H1 (cell line): ENCODE measurements at places on chromosomes 1 and 21. TPM values are rescaled to one million over a fixed set of nuclear protein-coding genes. Genes with fewer than 3 reads are reported as not detected.

DNA sequence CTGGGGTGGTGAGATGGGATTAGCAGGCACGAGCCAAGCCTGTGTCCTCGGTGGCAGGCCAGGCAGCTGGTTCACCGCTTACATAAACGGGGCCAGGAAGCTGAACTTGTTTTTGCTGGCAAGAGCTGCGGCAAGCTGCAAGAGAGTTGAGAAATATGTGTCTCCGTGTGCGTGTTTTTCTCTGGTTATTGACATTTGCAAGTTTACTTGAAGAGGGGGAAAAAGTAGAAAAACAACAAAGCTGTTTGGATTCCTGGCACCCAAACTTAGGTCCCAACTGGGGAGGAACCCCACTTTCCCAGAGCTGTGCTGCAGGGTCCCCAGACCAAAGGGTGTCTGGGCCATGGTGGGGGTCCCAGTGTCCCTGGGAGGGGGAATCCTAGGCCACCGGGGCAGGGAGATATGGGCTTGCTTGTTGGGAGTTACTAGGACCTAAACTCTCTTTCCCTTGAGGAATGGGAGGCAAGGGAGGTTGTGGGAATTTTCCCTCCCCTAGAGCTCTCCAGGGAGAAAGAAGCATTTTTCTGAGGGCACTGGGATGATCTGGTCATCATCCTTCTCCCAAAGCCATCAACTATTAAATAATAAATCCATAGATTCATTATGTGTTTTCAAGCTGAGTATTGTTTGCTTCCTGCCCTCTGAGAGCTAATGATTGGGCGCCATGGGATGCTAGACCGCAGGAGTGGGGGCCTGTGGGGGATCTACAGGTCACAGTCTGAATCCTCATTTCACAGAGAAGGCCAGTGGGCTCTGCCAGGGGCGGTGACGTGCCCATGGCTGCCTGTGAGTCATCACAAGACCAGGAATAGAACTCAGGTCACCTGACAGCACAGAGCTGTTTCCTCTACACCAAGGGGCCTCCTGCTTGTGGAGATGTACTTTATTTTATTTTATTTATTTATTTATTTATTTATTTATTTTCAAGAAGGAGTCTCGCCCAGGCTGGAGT is 14.8 kb downstream of the IL6R start:
- H3K4me1 ChIP-seq, result no peaks in the 10 kb centered on the region; the same call in 1 of the 2 replicates
- no peak for DNase-seq
- no peak overlapping the region for H3K27ac ChIP-seq
- H3K36me3 ChIP-seq, result no peaks in the 10 kb centered on the region

DNA sequence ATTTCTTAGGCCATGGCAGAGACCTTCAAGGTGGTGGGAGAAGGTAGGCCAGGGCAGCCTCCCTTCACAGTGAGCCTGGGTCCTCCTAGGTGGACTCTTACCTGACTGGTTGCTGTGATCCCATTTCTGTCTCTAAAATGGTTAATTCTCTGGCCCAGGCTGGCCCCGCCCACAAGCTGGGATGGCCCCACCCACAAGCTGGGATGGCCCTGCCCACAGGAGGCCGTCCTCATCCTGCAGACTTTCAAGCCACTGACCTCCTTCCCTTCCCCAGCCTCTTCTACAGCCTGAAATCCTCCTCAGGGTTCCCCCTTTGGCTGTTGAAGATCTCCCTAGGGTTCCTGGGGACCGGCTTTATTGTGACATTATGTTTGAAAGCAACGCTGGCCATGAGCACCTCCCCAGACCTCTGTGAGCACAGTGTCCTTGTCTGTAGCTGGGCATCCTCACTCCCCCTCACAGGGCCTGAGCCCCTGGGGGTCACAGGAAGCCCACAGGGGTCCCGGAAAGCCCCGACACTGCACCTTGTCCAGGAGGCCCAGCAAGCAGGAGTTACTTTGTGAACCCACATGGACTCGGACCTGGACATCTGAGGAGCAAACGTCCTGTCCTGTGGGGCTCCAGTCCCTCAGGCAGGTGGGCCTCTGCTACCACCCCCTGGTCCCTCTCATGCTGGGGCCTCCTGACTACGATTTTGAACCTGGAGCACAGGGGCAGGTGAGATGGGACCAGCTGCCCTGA is 621.7 kb downstream of the MATN1 start:
- DNase-seq, result no peak
- H3K27ac ChIP-seq, result no peak overlapping the region
- no peaks in the 10 kb centered on the region for H3K27me3 ChIP-seq
- no peaks in the 10 kb centered on the region for H3K4me1 ChIP-seq
- no peaks in the 10 kb centered on the region for H3K36me3 ChIP-seq

DNA sequence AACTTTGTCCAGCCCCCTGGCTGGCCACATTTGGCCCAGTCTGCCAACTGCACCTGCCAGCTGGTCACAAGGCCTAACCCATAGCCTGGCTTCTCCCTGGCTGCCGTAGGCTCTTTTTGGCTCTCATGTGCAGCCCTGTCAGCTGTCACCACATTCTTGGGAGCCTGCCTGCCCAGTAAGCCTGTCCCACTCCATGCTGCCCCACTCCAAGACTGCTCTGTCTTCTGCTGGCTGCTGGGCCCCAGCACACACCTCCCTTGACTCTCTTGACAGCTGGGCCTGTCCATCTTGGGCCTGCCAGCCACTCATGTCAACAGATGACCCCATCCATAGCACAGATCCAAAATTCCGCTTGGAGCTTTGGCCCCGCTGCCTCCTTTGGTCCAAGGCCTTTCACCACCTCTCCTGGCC is 74.3 kb upstream of the EDN2 start:
- no peaks in the 10 kb centered on the region for H3K27me3 ChIP-seq
- no peak overlapping the region for H3K27ac ChIP-seq
- H3K4me3 ChIP-seq, result no peak overlapping the region
- H3K36me3 ChIP-seq, result no peaks in the 10 kb centered on the region
- no peaks in the 10 kb centered on the region for H3K4me1 ChIP-seq

- H3K27me3 ChIP-seq, result peaks cover 98% of the 10 kb centered on the region
- peaks cover 8% of the 10 kb centered on the region; the same call in 1 of the 2 replicates for H3K36me3 ChIP-seq
- no peak overlapping the region for H3K4me3 ChIP-seq
- no peak overlapping the region for H3K27ac ChIP-seq
- peak; percentile 43 for DNase-seq
These were observed 2.5 kb upstream of the SAMD11 start for GRCh38 chr1:921011-921837.

LRRC38 gene
- total RNA-seq, result 0.38 and 0.63 TPM in 2 replicates
